Suprapubic skin (tissue), 4 donors: ENCODE measurements at places on chromosomes 16 and 17.
A peak's percentile ranks its signal among the peaks of the same experiment; 100 is the strongest.

- no peak for DNase-seq
These were observed 216.4 kb upstream of the FOXF1 start for GRCh38 chr16:86293906-86294305.

GRCh38 chr17:8384801-8385378 lies 1.9 kb upstream of the RPL26 start:
- DNase-seq = no peak

- DNase-seq = no peak
These were observed 17.5 kb downstream of the LIMD2 start for GRCh38 chr17:63682441-63682840.

- DNase-seq = no peak
These were observed 7.3 kb downstream of the KRT37 start for GRCh38 chr17:41417127-41417526.

DNA sequence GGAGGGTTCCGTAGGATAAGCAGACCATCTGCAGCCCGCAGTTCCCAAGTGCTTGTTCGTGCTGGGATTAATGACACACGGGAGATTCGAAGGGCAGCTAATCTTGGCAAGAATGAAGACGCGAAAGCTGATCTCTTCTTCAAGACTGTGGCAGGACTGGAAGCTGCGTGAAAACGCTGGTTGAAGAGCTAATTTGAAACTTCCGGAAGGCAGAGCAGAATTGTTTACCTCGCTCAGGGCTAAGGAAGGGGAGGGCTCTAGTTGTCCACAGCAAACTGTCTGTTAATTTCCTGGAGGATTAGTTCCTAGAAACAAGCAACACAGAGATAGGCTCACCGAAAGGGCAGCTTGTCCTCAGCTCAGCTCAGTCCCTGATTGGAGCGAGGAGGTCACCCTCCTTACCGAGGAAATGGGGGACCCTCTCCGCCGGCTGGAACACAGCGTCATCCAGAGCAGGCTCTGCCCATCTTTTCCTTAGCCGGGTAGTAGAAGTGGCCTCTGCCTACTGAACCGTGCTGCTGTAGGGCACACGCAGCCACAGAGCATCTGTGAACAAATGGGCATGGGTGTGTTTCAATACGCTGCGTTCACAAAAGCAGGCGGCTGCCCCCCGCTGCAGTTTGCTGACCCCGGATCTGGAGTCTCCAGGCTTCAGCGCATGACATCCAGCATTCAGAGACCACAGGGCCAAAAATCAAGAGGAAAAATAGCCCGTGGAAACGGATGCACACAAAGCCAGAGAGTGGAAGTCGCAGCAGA lies 16.7 kb upstream of the BAIAP2 start:
- no peak for DNase-seq

DNA sequence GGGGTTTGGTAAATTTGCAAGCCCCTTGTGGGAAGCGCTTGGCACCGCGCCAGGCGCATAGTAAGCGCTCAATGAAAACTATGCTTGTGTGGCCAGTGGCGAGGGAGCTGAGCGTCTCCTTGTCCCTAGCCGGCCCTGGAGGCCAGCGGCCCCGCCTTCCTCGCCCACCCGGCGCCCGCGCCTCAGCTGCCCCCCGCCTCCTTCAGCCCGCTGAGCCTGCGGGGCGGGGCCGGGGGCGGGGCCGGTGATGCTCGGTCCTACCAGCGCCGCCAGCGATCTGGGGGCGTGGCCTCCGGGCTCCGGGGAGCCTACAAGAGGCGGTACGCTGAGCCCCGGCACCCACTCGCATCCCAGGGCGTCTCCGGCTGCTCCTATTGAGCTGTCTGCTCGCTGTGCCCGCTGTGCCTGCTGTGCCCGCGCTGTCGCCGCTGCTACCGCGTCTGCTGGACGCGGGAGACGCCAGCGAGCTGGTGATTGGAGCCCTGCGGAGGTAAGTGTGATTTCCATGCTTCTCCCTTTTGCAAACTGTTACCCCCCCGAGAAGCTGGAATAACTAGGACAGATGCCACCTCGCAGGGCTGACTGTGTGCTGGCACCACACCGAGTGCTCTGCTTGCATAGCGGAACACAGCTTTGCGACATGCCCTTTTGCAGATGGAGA lies at the start of gene CRISPLD2:
Gene CRISPLD2 (plus strand): TSS at position 342 of the 661 bp plus-strand sequence. CDS start 18,511 bp downstream, outside the sequence.
- peak; percentile 97 for DNase-seq

GRCh38 chr17:47733047-47733673 lies at the start of gene TBX21:
Gene TBX21, plus strand, starts transcription at chr17:47733236. Its CDS starts 219 bp downstream, at chr17:47733455.
- DNase-seq = peak; percentile 72
